NK-92 treated with Interleukin-12 subunit alpha and Interleukin-12 subunit beta, amount 100 ng/mL, for 24 hours (cell line): ENCODE measurements at places on chromosomes 3 and 15.

DNA sequence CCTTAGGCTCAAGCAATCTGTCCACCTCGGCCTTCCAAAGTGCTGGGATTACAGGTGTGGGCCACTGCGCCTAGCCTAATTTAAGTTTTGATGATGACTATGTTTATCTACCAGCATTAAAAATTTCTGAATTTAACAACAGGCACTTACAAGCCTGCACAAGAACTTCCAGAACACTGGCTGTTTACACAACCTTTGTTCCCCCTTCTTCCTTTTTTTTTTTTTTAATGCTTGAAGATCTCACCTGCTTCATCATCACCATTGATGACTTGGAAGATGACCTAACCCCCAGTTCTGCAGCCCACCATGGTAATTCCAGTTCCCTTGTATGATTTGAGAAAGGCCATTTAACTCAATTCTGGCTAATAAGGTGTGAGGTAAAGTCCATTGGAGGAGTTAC lies 70.4 kb downstream of the GJD2 start:
- DNase-seq = no peak

DNA sequence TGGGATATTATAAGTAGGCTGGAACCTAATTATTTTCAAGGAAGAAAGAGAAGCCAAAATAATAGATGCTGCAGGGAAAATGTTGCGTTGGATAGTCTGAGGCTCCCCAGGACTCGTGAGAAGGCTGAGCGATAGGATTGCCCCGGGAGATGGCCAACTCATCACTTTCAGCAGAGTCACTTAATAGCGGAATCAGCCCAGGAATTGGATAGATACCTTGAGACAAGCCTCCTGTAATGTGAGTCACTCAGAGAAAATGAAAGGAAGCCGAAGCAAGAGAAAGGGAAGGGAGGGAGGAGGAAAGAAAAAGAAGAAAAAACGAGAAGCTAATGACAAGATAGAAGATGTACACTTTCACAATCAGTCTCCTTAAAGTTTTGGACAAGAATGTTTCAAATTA lies 94.3 kb downstream of the SQOR start:
- DNase-seq = no peak

- no peak for DNase-seq
Observed at GRCh38 chr3:49271047-49271446, 6.0 kb downstream of the C3orf62 start.

DNA sequence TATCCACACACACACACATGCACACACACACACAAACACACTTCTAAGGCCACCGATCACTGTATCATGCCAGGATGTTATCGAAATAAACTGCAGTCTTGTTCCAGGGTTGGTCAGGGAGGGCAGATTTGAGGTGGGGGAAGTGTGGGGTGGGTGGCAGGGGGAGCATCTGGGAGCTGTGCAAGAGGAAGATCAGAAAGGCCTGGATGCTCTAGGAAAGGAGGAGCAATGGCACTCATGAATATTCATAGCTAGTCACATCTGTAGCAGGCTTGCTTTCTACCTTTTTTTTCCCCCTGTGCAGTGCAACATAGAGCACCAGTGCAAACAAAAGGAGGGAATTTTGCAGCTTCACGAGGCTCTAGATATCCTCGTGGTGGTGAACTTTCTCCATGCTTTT lies 84.9 kb downstream of the MEIS2 start:
- no peak for DNase-seq

GRCh38 chr3:127043041-127043641 lies 60.2 kb downstream of the PLXNA1 start:
- no peak for DNase-seq

DNA sequence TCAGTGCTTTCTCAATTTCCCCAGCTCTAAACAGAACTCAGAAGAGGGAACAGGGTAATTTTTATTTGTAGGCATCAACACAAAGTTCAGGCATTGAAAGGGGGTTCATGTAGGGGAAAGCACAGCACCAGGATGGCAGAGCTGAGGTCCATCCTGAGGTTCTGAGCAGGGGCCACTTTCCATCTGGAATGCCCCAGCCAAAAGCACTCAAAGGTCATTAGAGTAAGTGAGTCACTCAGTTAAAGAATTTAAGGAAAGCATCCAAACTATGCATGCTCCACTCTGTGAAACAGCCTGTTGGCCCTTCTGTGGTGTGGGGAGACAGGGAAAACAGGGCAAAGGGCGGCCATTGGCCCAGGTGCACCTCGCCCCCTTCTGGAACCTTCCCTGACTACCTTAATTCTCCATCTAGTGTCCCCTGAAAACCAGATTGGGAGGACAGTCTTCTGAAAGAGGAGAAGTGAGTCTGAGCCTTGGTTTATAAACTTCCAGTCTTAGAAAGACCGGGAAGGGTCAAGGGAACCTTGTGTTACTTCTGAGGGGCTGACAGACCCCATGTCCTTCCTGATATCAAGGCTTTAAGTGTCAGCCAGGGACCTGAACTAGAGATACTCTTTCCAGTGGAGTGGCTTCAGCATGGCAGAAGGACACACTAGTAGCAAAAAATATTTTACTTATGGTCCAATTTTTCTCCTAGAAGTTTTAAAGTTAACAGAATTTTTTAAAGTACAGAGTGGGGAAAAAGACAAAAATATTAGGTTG lies 133.3 kb downstream of the MYLK start:
- DNase-seq = no peak

DNA sequence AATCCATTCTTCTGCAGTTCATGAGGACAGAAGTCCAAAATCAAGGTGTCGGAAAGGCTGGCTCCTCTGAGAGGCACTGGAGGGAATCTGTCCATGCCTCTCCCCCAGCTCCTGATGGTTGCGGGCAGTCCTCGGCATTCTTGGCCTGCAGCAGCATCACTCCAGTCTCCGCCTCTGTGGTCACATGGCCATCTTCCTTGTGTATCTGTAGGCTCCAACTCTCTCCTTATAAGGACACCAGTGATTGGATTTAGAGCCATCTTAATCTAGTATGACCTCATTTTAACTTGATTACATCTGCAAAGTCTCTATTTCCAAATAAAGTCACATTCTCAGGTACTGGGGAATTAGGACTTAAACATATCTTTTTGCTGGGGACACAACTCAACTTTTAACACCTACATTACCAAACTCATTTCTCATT lies 56.0 kb upstream of the FLNB start:
- DNase-seq = no peak

- no peak for DNase-seq
Observed at GRCh38 chr3:116034086-116034485, 410.8 kb downstream of the GAP43 start.

GRCh38 chr3:57009367-57009766 lies 51.1 kb upstream of the SPATA12 start:
- no peak for DNase-seq

- no peak for DNase-seq
Observed at GRCh38 chr3:178808748-178809147, 262.9 kb downstream of the ZMAT3 start.

DNA sequence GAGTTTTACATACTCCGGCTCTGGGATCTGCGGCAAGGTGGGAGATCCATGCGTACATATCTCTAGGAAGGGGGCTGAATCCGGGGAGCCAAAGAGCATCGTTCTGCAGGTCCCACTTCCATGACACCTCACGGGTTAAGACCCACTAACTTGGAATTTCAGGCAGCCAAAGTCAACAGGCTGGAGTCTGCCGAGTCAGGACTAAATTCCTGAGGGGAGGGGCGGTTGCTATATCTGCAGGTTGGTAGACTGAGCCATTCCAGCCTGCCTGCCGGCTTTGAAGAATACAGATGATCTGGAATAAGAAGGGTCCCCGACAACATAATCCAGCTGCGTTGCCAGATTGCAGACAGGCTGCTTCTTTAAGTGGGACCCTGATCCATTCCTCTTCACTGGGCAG lies 65.4 kb upstream of the PEX5L start:
- no peak for DNase-seq

- DNase-seq = no peak
Observed at GRCh38 chr3:107456501-107456900, 66.3 kb upstream of the BBX start.

DNA sequence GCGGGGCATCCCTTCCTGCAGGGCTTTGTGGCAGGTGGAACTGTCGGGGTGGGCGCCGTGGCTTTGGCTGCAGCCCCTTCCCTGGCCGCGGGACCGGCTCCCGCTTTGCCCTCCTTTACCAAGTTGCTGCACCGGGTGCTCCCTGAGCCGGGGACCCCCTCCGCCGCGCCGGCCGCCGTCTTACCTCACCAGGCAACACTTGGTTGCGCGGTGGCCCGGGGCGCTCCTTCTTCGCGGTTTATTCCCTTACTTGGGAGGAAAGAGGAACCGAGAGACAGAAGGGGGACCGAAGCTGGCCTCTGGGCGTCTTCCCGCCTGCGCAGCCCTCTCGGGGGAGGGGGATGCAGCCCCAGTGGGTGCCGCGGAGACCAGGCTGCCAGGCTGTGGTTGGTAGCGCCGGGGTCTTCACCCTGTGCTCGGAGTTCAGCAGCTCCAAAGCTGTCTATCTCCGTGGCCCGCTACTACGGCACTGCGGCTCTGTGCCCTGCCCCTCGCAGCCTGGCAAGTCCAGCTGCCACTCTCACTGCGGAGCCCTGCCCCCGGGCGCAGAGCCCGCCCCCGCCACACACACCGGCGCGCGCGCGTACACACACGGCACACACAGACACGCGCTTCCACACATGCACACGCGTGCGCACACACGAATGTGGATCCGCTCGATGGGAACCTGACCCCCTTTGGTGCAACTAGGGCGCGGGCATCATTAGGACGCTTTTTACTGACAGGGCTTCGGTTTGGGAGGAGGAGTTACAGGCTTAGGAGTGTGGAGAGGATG lies at the start of gene DGKG:
Gene DGKG (minus strand): TSS at position 473 of the 775 bp plus-strand sequence. CDS start 41,775 bp downstream, outside the sequence.
- no peak for DNase-seq

GRCh38 chr15:55260562-55261131 lies 29.0 kb downstream of the RAB27A start:
- no peak for DNase-seq

- DNase-seq = no peak
Observed at GRCh38 chr15:74840851-74841775, 1.8 kb downstream of the ULK3 start.

- no peak for DNase-seq
Observed at GRCh38 chr3:174438501-174439145, 420.5 kb upstream of the NAALADL2 start.

DNA sequence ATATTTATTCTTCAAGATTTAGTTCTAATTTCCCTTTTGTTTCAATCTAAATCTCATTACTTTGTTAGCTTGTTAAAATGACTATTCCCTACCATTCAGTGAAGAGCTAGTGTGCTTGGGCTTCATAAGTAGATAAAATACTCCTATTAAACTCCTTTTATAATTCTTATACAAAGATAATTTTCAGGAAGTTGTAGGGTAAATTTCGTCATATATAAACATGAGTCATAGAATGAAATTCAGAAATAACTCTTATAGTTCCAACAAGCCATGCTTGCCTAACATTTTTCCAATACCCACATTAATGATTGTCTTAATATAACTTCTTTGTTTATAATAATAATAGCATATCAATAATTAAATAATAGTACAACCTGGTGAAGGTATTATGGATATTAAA lies 407.3 kb downstream of the NAALADL2 start:
- no peak for DNase-seq

GRCh38 chr3:72171463-72171881 lies 386.5 kb upstream of the PROK2 start:
- no peak for DNase-seq

DNA sequence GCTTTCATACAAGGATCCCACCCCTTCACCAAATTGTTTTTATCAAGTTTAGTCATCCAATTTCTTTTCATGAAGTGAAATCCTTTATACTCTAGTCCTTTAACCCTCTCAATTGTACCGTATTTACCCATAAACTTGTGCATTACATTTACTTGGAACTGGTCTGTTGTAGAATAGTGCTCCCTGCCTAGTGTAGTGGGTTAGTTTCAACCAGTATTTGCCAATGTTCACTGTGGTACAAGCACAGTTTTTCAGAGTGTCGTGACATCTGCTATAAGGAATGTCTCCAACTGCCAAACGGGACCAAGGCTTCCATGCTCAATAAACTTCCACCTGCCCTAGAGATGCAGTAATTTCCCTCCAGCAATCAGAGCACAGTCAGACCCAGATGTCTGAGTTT lies 211.9 kb downstream of the KCNAB1 start:
- DNase-seq = no peak

GRCh38 chr3:97438131-97438530 lies 326.4 kb upstream of the ARL6 start:
- DNase-seq = no peak

GRCh38 chr15:42085236-42085605 lies 9.1 kb downstream of the PLA2G4D start:
- no peak for DNase-seq

DNA sequence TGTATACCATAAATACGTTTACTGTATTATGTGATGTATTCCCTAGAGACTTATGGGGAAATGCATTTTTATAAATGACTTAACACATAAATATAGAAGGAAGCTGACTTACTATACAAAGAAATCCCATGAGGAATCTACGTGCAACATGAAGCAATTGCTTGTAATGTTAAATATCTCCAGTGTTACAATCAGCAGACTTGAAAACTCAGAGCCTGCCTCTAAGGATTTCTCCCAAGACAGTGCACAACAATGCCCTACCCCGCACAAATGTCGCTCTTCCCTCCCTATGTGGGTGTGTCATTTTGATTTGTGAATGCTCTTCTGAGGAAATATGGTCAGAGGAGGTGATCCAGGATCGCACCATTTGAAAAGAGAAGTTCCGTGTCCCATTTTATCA lies 629.0 kb downstream of the NR2F2 start:
- DNase-seq = no peak

DNA sequence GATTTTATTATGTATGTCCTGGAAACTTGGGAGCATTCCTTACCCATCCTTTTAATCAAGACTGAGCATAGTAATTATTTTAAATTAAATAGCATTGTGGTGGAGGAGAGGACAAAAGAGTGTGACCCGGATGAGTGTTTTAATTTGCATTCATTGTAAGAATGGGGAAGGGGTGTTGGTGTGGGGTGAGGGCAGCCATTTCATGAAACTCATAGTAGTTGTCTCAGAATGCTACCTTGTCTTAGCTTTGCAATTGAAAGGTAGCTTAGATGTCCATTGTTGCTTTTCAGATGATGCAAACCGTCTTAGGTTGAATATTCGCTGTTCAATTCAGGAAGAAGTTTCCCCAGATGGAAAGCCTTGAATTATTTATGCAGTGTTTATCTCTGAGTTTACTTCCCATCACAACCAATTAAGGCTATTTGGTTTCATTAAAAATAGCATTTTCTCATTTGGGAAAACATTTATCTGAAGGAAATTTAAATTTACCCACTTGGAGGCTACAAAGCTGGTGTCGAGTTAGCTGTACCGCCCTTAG lies 328.4 kb downstream of the FEZF2 start:
- DNase-seq = no peak

DNA sequence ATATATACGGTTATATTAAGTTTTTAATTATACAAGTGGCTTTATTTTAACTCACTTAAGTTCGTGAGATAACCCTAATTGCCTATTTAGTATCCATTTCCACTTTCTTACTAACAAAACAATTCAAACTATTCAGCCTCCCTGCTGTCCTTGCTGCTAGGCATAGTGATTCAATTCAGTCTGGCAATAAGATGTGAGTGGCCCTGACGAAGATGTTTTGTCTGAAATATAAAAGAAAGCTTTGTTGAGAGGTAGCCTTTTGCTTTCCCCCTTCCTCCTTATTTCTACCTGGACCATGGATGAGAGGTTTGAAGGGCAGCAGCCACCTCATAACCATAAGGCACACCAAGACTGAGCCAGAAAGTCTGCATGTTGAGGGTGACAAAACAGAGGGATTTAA lies 89.3 kb upstream of the TRIM42 start:
- no peak for DNase-seq

- DNase-seq = no peak
Observed at GRCh38 chr15:31321418-31321817, 5.2 kb upstream of the KLF13 start.
